ENCODE measurements at places on chromosomes 1 and 21.

DNA sequence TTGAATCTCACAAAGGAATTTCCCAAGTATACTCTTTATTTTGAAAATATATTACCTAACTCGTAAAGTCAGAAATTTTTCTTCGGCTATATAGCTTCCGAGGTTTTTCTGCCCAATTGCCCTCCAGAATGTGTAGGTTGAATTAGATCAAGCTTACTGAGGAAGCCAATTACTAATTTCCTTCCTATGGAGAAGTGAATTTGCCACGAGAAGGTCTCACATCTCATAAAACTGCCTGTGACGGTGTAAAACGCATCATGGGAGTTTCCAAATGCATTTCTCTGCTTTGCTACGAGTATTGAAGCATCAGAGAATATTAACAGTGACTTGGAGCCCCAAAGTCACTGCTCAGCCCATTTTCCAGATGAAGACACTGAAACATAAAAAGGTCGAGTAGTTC is 262.3 kb downstream of the PTBP2 start:
- no peak for DNase-seq

DNA sequence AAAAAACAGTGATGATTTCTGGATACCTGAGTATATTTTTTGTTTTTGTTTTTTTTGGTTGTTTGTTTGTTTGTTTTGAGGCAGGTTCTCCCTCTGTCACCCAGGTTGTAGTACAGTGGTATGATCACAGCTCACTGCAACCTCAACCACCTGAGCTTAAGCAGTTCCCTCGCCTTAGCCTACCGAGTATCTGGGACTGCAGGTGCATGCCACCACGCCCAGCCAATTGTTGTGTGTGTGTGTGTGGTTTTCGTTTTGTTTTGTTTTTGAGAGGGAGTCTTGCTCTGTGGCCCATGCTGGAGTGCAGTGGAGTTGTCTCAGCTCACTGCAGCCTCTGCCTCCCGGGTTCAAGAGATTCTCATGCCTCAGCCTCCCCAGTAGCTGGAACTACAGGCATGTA is 55.3 kb upstream of the RCC1 start:
- DNase-seq = no peak

DNA sequence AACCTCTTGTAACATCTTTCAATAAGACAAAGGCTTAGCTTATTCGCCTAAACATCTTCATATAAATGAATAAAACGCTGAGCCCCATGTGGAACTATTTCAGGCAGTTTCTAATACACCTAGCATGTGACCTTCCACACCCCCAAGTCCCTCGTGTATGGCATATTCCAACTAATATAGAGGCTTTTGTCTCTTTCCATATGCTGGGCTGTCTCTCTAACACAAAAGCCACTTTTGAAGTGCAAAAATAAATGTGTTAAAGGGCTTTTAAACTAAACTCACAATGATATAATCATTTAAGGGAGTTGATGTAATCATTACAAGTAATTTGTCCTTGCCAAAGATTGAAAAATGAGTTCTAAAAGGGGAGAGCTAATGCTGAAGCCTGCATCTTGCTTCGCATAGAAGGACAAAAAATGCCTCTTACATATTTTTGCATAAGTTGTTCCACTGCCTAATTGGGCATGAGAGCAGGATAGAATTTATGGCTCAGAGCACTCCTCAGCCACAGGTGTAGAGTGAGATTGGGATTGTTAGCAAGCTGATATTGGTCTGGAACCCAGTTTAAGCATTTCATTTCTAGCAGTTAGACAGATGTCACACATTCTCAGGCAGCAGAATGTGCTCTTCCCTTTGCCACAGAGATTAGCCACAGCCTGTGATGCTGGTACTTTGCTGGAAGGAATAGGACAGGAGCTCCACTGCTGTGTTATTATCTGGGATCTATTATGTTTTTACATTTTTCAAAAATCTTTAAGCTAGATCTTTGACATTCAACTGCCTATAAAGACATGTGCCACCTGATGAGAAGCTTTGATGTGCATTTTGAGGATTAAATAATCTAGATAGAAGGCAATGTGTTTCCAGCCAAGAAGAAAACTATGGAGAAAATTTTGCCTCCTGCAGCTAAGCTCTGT is 1044.4 kb downstream of the ADGRL2 start:
- DNase-seq = no peak

GRCh38 chr1:196302981-196303380 is 305.3 kb downstream of the KCNT2 start:
- DNase-seq = no peak

GRCh38 chr1:230916587-230917283 is 48.4 kb upstream of the C1orf198 start:
- DNase-seq = no peak

GRCh38 chr1:108799001-108799400 is 52.5 kb downstream of the STXBP3 start:
- no peak for DNase-seq

DNA sequence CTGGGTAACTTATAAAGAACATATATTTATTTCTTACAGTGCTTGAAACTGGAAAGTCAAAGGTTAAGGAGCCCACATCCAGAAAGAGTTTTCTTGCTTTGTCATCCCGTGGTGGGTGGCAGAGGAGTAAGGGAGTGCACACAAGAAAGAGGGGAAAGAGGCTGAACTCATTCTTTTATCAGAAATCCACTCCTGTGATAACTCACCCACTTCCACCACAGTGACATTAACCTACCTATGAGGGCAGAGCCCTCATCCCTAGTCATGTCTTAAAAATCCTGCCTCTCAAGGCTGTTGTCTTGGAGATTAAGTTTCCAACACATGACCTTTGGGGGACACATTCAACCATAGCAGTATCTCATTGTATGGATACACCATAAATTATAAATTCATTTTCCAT is 32.5 kb upstream of the RGS4 start:
- no peak for DNase-seq

DNA sequence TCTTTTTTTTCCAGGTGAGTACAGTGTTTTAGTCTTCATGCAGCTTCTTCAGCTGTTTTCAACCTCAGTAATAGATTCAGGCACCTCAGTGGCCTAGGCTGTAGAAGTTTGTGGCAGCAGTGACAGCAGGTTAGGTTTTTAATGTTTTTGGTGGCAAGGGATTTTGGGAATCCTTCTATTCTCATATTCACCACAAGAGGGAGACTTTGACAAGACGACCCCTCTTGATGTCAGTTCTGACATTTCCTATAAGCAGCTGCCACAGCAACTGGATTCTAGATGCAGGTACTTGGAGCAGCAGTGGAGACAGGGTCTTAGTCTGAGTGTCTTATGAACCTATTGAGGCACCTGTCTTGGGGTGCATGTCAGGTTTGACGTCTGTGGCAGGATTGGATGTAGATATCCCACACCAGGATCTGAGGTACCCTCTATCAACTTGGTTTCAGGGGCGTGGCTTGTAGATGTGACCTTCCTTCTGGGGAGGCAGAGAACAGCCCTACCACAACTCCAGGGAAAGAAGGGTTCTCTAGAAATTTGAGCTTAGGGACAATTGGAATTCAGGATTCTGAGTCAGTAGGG is 1104.2 kb upstream of the TMPRSS15 start:
- no peak for DNase-seq

DNA sequence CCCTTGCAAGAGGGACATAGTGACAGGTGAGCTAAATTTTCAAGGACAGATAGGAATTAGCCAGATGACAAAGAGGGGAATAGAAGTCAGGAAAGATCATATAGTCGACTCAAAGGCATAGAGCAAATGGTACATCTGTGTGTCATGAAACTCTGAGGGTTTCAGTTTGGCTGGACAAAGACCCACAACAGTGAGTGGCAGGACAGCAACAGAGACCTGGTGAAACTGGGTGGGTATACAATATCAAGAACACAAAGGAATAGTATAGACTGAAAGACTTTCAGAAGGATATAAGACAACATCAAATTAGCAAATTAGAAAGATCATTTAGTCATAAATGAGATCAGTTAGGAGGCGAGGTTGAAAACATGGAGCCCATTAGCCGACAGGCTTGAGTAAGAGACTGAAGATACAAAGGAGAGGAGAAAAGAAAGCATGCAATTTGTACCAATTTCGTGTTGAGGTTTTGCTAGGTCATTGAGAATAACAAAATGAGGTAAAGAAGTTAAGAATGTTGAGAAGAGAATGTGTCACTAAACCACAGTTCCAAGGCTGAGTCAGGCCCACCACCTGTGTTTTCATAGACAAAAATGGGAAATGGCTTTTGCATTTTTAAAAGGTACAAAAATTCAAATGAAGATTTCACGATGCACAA is 213.8 kb downstream of the HHIPL2 start:
- peak; percentile 27 for DNase-seq

DNA sequence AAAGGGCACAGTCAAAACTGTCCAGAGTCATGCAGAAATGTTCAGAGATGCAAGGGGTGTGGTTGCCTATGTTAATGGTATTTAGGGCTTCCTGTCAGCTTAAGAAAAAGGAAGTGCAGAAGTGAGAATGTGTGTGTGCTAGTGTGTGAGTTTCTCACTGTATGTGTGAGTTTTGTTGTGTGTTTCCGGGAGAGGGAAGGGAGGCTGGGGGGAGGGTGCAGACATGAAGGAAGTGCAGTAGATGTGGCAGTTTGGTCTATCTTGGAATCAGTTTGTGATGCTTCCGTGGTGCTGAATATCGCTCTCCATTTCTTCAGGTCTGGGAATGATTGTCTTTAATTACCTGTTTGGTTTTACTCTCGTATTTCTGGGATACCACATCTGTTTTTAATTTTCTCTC is 16.5 kb upstream of the ATP6V1G3 start:
- no peak for DNase-seq

DNA sequence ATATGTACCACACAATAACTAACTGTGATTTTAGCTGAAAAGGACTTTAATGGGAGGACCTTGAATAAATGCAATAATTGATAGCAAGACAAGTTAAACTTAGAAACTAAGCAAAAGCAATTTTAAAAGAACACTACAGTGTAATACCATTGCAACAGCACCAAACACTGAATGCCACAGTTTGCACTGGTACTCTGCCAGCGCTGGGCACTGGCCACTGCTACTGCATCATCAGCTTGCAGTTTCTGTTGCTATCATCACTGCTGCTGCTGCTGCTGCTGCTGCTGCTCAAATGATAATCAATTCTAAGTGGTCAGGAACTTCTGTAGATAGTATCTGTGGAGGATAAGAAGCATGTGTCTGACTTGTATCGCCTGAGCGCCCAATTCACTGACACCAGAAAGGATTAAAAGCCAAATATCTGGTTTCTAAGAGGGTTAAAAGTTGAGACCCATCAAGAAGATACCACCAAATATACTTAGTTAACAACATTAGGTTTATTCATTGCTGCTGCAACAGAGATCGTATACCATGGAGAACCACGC is 306.9 kb downstream of the LRRC40 start:
- DNase-seq = no peak

DNA sequence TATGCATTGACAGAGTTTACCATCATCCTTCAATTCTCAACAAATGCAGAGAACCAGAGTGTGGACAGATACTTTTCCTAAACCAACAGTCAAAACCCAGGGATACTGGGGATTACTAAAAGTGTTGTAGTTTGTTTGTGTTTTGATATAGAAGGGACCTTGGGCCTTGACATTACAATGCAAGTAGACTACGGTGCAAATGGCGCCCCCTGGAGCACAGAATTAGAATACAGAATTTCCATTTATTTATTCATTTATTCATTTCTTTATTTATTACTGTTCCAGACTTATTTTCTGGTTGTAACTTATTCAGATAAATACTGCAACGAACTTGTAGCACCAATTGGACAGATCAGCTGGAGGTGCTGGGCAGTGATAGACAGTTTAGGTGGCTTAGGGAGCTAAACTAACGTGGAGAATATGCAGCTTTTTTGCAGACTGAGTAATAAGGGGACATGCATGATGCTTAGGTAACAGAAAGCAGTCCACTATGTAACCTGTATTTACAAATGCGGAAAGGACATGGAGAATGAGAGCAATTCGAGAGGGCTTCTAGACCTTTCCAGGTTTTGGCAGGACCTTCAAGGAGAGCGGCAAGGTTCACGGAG is 42.6 kb downstream of the KIRREL1 start:
- no peak for DNase-seq

DNA sequence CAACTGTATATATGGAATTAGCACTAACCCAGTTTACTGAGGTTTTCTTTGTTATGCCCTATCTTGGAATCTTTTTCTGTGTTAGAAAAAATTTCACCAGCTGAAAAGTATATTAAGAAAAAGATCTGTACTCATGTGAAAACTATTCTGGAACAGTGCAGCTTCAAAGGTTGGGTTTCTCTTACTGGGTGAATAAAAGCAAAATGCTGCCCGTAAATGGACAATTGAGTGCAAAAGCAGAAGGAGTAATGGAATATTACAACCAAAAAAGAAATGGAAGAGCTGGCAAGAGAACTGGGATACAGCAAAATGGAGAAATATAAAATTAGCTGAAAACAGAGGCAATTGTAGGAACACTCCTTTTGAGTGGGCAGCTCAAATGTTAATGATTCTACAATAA is 17.0 kb upstream of the RAVER2 start:
- no peak for DNase-seq

DNA sequence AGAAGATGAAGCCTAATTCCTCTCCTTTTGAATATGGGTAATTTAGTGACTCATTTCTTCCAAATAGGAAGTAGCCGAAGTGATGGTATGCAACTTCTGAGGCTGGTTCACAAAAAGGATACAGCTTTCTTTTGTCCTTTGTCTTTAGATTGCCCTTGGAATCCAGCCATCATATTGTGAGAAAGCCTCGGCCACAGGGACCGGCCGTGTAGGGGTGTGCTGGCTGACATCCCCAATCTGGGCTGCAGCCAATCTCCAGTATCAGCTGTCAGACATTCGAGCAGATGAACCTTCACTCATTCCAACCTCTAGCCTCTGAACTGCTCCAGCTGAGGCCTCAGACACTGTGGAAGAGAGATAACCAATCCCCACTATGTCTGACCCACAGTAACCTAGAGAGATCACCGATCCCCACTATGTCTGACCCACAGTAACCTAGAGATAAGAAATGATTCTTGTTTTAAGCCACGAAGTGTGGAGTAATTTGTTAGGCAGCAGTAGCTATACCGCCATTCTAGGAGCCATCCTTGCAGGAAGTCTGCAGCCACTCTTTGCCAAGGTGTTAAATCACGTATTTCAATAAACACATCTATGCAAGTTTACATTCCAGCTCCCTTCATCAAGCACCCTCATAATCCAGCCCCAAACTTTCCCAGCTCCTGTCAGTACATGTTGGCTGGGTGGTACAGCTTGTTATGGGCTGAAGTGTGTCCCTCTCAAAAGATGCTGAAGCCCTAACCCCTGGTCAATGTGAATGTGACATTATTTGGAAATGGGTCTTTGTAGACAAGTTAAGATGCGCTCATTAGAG is 2.9 kb upstream of the DIP2A start:
- DNase-seq = no peak

DNA sequence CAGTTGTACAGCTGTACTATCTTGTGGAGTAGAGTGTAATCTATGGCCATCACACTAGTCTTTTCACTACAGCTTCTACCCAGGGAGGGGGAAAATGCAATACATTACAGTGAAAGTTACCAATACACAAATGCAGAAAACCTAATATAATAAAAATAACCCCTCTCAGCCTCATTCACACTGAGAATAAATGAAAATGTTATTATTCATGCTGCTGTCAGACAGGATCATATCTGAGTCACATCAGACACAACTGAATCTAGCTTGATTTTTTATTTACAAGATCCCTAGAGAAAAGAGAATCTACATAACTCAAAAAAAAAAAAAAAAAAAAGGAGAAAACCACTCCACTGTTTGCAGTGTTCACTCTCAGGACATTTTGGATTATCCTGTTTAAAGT is 293.9 kb upstream of the ESRRG start:
- DNase-seq = no peak

- no peak for DNase-seq
These were observed 1.5 kb downstream of the PHGDH start for GRCh38 chr1:119713039-119713748.
